ENCODE measurements at places on chromosomes 4 and X.

DNA sequence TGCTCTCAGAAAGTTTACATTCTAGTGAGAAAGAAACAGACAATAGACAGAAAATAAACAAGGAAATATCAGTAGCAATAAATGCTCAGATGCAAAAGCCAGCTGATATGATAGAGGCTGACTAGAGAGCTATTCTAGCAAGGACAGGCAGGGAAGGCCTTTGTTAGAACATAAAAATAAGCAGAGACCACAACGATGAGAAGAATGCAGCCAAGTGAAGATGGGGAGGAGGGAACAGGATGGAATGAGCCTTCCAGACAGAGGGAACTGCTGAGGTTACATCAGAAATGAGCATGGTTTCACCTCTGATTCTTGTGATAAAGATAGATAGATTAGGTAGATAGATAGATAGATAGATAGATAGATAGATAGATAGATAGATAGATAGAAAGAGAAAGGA lies 7.6 kb upstream of the SOWAHB start:
- DNase-seq: no peak

GRCh38 chr4:85149676-85150075 lies 183.2 kb upstream of the WDFY3 start:
- DNase-seq: no peak

DNA sequence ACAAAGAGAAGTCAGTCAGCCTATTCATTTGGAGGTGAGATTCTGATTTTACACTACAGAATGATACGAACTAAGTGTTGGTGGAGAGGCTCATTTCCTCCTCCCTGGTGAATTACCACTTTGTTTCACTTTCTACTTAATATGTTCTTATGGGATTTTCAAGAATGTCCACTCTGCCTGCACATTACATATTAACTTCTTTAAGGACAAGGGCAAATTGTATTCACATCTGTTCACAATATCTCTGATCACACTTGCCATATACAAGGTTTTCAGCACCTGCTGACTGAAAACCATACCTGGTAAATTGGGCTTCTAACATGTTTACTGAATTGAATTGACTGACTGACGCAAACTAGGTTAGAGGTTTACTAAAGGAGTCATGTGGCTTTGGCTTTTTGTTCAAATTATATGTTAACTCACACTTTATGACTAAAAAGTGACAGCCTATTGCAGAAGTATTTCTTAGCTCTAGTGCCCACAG lies 188.4 kb upstream of the MBNL3 start:
- DNase-seq: no peak

- DNase-seq: no peak
Measured at GRCh38 chrX:6666624-6667023, 131.7 kb upstream of the VCX3A start.

GRCh38 chr4:67035501-67035900 lies 509.8 kb downstream of the CENPC start:
- DNase-seq: peak; percentile 42

GRCh38 chr4:59729321-59729720 lies 1470.8 kb upstream of the ADGRL3 start:
- no peak for DNase-seq

DNA sequence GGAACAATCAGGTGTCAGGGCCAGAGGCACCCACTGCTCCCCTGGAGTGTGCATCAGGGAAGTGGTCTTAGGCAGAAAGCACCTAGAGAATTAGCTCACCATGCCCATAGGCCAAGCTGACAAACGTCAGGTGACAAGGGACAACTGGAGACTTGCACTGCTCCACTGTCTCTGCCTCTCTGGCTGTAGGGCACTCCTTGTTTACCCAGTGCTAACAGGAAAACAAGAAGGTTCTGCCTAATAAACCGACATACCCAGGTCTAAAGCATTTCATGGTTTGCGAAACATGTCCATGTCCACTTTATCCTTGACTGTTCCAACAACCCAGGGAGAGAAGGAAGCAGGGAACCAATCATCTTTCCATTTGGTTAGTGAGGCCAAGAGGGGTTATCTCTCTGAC lies 92.5 kb upstream of the MAMLD1 start:
- DNase-seq: no peak

- no peak for DNase-seq
Measured at GRCh38 chr4:41379230-41379629, 122.5 kb downstream of the UCHL1 start.

GRCh38 chr4:1337376-1337831 lies 9.6 kb upstream of the UVSSA start:
- no peak for DNase-seq

DNA sequence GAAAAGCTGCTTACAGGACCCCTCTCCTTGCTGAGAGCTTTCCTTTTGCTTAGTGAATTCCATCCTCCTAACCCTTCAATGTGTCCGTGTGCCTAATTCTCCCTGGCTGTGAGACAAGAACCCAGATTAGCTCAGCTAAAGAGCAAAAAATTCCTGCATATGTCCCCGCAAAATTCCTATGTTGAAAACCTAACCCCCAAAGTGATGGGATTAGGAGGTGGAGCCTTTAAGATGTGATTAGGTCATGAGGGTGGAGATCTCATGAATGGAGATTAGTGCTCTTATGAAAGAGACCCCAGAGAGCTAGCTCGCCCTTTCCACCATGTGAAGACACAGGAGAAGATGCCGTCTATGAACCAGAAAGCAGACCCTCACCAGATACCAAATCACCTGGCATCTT lies 503.0 kb upstream of the DIAPH2 start:
- DNase-seq: no peak

DNA sequence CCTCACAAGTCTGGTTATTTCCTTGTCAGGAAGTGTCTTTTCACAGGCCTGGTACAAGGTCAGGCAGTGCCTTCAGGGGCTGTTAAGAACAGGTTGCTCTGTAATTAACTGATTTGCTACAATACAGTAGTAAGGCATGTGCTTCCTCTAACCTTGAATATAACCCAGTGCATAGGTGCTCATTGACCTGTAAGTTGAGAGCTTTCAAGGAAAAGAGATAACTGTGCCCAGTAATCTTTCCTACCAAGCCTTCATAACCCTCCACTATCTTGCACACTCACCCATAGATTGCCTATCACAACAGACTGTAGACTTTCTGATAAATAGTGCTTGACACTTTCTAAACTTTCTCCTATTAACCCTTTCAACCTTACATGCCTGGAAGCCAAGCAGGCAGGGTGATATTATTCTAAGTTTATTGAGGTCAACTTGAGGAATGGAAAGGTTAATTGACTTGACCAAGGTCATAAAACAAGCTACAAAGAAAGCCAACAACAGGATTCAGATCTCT lies 148.1 kb downstream of the PPARGC1A start:
- no peak for DNase-seq

DNA sequence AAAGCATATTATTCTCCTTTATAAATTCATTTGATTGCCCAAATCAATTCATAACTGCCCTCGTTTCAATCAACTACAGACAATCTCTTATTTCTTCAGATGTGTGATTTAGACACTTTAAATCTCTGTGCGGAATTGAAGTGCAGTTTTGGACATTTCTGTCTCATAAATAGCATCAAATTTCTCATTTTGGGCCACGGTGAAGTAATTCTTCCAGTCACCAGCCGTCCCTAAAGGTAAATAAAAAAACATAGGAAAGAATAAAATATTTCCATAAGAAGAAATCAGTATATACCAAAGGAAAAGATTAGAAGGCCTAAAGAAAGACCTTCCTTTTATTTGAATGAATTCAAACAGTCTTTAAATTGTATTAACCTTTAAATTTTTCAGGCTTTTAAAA lies 33.4 kb downstream of the SULT1B1 start:
- no peak for DNase-seq

DNA sequence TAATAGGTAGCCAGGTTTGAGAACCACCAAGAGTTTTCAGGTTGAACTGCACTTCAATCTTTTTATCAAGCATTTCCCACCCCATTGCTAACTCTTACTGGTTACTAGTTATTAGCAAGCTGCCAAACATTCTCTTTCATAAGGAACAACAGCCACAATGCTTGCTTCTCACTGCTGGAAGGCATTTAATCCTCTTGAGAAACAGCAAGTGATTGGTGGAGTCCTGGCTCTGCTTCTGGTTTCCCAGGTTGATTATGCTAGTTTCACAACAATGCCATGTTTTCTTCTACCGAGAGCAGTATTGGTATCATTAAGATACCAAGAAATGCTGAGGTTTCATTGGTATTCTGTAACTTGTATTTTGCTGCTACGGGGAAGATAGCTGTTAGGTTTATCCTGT lies 32.2 kb upstream of the TXLNG start:
- DNase-seq: no peak

DNA sequence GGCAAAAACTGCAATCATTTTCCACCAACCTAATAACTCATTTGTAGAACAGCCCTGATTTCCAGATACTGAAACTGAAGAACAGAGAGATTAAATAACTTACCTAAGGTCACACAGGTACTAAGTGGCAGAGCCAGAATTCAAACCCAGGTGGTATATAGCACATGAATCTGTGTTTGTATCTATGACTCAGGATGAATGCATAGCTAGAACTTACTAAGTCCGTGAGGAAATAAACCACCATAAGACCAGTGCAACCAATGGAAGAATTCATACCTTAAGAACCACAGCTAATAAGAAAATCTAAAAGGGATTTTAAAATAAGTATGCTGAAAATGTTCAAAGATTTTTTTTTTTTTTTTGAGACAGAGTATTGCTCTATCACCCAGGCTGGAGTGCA lies 1.5 kb upstream of the PLAC1 start:
- DNase-seq: no peak

GRCh38 chrX:87397103-87397886 lies 120.3 kb upstream of the KLHL4 start:
- DNase-seq: peak; percentile 2

- no peak for DNase-seq
Measured at GRCh38 chr4:151284534-151285245, 7.7 kb downstream of the PRSS48 start.

DNA sequence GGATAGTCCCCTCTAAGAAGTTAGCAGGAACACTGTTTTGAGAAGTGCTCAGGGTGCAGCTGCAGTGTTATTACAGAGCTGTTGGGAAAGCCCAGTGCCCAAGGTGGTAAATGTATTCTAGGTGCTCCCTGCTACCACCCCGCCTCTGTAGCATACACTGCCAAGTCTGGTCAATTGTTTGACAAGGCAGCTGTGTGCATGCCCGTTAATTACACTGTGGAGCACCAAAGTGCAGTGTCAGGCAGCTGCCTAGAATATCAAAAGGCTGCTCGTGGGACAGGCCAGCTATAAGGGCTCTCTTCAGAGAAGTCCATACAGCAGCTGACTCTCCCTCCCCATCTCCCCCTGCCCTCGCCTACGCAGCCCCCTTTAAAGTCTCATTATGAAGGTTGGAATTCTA lies 99.9 kb upstream of the KLHL13 start:
- DNase-seq: no peak

GRCh38 chr4:129092631-129093190 lies 628 bp downstream of the SCLT1 start:
- DNase-seq: no peak

DNA sequence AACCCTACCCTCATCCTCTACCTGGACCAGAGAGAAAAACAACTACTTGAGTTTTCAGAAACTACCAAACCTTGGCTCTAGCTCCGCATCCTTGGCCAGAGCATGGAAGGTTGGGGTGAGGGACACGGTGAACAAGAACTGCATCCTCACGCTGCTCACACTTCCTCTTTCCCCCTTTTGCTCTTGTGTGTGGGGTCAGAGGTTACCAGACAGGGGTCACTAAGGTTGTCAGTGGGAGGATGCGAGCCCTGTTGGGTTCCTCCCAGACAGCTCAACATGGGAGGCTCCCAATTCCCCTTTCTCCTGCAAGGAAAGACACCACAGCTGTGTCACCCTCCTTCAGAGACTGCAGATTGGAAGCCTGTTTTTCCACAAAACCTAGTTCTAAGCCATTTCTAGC lies 5.5 kb upstream of the ZXDB start:
- DNase-seq: no peak

GRCh38 chr4:154368060-154368459 lies 123.5 kb downstream of the DCHS2 start:
- no peak for DNase-seq

DNA sequence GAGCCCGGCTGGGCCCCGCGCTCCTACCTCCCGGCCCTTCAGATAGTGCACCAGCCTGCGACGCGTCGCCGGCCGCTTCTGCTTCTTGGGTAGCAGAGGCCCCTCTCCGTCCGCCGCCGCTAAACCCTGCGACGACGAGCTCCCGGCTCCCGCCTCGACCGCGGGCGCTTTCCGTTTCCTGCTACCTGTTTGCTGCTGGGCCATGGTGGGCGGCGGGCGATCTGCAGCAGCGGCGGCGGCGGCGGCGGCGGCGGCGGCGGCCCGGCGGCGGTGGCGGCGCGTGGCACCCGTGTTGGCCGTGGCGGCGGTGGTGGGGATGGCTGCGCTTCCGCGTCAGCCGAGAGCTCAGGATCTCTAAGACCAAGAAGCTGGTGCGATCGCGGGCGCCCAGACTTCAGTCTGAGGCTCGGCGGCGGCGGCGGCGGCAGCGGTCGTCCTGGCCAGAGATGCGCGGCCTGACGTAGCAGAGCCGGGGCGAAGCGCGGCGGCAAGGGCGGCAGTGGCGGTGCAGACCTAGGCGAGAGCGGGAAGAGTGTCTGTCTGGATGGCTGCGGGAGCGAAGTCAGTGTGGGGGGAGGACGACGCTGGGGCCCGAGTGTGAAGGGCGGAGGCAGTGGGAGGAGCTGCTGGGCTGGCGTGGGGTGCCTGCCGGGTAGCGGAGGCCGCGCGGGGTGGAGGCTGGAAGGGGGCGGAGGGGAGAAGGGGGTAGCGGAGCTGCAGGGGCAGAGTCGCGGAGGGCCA lies at the start of gene DCAF12L2:
TSS of gene DCAF12L2 (minus strand) at position 569 of the 741 bp plus-strand sequence. CDS start at position 204, 365 bp downstream.
- no peak for DNase-seq

GRCh38 chr4:121233982-121234381 lies 69.9 kb upstream of the TNIP3 start:
- no peak for DNase-seq

DNA sequence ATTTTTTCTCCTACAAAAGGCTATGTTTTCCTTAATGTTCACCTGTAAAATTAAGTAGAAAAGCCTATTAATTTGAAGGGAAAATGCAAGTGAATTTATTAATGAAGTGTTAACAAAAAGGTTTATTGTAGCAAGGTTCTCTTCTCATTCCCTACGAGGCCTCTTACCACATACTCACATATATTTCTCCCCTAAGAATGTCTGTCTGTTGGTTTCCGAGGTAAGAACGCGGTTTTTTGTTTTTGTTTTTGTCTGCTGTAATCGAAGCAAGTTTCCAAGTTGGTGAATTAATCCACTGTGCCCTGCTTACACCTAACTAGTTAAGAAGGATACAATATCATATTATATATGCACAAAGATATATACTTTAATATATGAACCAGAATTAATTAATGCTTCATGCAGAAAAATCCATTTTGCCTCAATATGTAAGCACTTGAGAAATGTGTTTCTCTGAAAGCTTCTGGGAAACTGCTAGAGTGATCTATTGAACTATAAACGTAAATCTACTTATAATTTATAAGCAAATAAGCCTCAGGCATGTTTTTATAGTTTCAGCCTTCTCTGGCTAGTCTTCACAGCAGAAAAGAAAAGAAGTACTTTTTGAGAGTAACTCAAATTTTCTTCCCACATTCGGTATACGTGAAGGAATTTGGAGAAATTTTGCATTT lies 120.8 kb downstream of the EGF start:
- DNase-seq: no peak

GRCh38 chr4:3019145-3019846 lies 55.0 kb downstream of the HTT-AS start:
- no peak for DNase-seq

Measured in H4 (cell line).